ENCODE measurements at places on chromosomes 5 and 9. TPM values are rescaled to one million over a fixed set of nuclear protein-coding genes. Genes with fewer than 3 reads are reported as not detected.

PDCD1LG2 gene
- 1.6 TPM for total RNA-seq

SHISAL2B gene
- not detected for total RNA-seq

SPAG8 gene
- total RNA-seq: 1.3 TPM

DDX31 gene
- total RNA-seq: 10.2 TPM

DIPK1B gene
- total RNA-seq: 4.8 TPM

C5orf52 gene
- total RNA-seq: not detected

BNC2 gene
- 15.8 TPM for total RNA-seq

EGR1 gene
- total RNA-seq: 61.0 TPM

HRH2 gene
- 2.0 TPM for total RNA-seq

C8G gene
- not detected for total RNA-seq

PCDHGC3 gene
- total RNA-seq: 35.1 TPM

ADRA1B gene
- total RNA-seq: 2.9 TPM

QRFP gene
- total RNA-seq: not detected

XRCC4 gene
- total RNA-seq: 10.4 TPM

DAB2IP gene
- 56.0 TPM for total RNA-seq

CDHR2 gene
- not detected for total RNA-seq

HAVCR2 gene
- 26.6 TPM for total RNA-seq

HTR1A gene
- total RNA-seq: not detected

PLPP1 gene
- 177 TPM for total RNA-seq

ALDH7A1 gene
- total RNA-seq: 83.0 TPM

LCP2 gene
- 41.4 TPM for total RNA-seq

SPATA31D4 gene
- total RNA-seq: not detected

HACD4 gene
- 3.3 TPM for total RNA-seq

IL5 gene
- total RNA-seq: not detected

RMI1 gene
- 3.7 TPM for total RNA-seq

GPX8 gene
- total RNA-seq: 14.4 TPM

CCDC152 gene
- 0.96 TPM for total RNA-seq

GABRG2 gene
- not detected for total RNA-seq

SAP30L gene
- 29.7 TPM for total RNA-seq

RASEF gene
- 50.1 TPM for total RNA-seq

PAX5 gene
- total RNA-seq: 0.59 TPM

DRD1 gene
- total RNA-seq: 0.33 TPM

GABRP gene
- total RNA-seq: 0.32 TPM

COL27A1 gene
- 6.7 TPM for total RNA-seq

EDIL3 gene
- 4.6 TPM for total RNA-seq

CCDC171 gene
- total RNA-seq: 8.8 TPM

ZNF79 gene
- 7.7 TPM for total RNA-seq

CCL28 gene
- 192 TPM for total RNA-seq

NFIB gene
- total RNA-seq: 237 TPM

Measured in breast epithelium (tissue), 4 donors.